ENCODE measurements at places on chromosomes 3 and 15.

DNA sequence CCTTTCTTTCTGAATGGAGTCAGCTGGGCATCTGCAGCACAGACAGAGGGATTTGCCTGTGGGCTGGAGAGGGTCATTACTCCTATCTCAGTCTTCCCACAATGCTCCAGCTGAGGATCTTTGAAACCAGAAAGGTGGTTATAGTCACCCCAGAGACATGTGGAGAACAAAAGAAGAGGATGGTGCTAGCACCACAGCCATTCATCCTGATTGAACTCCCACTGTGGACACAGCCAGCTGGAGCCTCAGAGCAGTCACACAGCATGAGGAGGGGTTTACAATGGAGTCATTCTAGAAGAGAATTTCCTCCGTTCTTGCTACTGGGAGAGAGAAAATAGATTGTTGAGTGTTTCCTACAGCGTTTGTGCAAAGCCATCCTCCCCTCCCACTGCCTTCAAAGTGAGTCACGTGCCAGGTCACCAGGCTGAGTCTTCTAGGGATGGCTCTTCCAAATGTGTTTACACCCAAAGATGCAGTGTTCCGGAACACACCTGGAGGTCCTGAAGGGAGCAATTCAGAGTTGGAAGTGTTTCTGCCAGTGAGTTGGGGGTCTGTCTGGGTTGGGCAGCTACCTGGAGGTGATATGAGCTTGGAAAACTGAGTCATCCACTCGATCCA is 18.9 kb upstream of the GREM1 start:
- no peak for DNase-seq

- no peak for DNase-seq
These were observed 48.3 kb upstream of the TRIM42 start for GRCh38 chr3:140629357-140630137.

GRCh38 chr3:64080616-64081234 is 57.4 kb upstream of the PSMD6 start:
- no peak for DNase-seq

DNA sequence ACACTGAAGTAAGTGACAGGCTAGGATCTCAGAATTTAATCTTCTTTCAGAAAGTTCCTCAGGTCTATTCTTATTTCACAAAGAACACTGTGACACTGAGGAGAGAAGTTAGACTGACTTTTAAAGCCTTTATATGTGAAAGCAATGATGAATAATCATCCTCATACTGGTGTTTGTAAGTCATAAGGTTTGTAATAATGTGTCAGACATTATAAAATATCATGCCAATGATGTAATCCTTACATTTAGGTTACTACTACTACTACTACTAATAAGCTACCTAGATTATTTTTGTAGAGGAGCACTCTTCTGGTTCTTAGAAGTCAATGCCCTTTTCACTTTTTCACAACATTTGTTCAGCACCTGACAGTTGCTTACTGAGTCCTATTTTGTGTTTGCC is 33.4 kb downstream of the FANCD2OS start:
- DNase-seq = no peak

GRCh38 chr3:107545680-107546120 is 22.9 kb downstream of the BBX start:
- no peak for DNase-seq

DNA sequence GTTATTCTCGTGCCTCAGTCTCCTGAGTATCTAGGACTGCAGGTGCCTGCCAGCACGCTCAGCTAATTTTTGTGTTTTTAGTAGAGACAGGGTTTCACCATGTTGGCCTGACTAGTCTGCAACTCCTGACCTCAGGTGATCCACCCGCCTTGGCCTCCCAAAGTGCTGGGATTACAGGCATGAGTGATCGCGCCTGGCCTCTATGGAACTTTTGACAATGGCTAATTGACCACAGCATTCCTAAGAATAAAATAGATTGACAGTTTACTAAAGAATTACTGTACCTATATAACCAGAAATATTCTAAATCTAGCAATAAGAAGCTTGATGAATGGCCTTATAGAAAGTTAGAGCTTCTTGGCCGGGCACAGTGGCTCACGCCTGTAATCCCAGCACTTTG is 51.0 kb upstream of the TRIM42 start:
- DNase-seq = no peak

DNA sequence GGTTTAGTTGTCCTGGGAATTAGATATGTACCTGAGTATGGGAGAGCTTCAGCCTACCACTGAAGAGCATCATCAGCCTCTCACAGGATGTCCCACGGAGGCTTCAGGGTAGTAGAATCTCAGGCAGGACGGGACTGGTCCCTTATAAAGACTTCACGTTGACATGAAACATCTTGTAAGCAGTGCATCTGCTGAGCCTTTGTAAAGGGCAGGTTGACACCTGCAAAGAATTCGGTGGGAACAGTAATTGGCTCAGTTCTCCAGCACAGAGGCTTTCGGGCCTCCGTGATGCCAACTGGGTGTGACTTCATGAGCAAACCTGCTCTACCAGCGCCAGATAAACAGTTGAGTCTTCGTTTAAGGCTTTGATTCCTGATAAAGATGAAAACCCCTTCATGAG is 26.9 kb upstream of the AVEN start:
- DNase-seq = no peak

DNA sequence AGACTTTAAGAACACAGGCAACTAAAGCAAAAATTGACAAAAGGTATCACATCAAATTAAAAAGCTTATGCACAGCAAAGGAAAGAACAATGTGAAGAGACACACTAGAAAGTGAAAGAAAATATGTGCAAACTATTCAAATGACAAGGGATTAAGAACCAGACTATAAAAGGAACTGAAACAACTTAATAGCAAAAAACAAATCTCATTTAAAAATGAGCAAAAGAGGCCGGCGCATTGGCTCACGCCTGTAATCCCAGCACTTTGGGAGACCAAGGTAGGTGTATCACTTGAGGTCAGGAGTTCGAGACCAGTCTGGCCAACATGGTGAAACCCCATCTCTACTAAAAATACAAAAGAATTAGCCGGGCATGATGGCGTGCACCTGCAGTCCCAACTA is 14.4 kb downstream of the NGLY1 start:
- DNase-seq = no peak

DNA sequence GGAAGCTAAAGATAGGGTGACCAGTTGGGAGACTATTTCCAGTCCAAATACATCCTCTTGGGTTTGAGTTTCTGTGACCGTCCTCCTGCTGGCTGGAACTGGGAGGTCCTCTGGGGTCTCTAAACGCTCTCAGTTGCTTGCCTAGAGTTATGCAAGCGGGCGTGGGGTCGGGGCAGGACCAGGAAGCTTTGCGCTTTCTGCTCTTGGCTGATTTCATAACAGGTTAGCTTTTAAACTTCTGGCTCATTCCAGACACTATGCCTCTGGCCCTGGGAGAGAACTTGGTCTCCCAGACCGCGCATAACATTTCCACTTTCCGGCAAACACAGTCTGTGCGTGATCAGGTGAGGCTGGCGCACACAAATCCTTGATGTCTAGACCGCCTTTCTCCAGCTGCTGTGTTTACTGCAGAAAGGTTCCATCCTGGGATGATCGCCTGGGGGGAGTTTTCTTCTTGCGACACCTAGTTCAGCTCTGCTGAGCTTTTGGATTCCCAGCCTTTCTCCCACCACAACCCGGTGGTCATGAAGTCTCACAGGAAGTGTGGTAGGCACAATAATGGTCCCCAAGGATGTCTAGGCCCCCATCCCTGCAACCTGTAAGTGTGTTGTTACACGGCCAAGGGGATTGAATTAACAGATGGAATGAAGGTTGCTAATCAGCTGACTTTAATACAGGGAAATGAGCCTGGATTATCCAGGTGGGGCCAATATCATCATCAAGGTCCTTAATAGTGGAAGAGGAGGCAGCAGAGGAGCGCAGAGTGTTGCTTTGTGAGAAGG is 23.6 kb upstream of the CGNL1 start:
- no peak for DNase-seq

DNA sequence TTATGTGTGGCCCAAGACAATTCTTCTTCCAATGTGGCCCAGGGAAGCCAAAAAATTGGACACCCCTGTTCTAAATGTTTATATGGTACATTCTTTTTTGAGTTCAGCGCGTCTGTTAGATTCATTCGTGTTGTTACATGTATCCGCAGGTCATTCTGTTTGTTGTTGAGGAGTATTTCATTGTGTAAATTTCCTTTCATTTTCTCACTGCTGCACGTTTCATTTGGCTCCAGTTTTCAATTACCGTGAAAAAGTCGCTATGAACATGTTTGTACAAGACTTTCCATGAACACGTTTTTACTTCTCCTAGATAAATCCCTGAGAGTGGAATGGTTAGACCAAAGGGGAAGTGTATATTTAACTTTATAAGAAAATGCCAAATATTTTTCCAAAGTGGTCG is 7.5 kb upstream of the OPA1 start:
- DNase-seq = no peak
